Osteocyte (in vitro differentiated cells): ENCODE measurements at places on chromosomes 5 and 9. TPM values are rescaled to one million over a fixed set of nuclear protein-coding genes. Genes with fewer than 3 reads are reported as not detected.

GRCh38 chr5:86526811-86527348 is 90.9 kb upstream of the COX7C start:
- no peak overlapping the region for H3K27ac ChIP-seq
- DNase-seq, result no peak
- H3K4me1 ChIP-seq, result no peaks in the 10 kb centered on the region
- no peak overlapping the region for H3K4me3 ChIP-seq

DNA sequence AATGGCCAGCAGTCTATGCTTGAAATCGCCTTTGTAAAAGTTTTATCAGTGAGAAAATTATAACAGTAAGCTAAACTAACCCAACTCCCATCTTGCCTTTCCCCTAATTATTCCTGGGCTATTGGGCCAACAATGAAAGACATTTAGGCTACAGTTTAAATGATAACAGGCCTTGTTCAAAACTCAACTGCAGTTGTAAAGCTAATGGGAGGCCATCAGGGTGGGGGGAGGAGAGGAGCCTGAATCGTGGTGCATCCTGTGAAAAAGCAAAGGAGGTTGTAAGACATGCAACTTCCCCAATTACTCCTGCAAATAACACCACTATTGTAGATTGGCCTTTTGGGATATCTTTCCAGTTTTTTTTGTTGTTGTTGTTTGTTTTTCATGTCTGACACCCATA is 53.8 kb downstream of the ACTL7B start:
- no peak overlapping the region for H3K4me3 ChIP-seq
- H3K36me3 ChIP-seq, result no peaks in the 10 kb centered on the region
- no peak for DNase-seq
- H3K27me3 ChIP-seq, result peaks cover 33% of the 10 kb centered on the region
- no peaks in the 10 kb centered on the region for H3K4me1 ChIP-seq

The NFIB gene
- 36.1 and 39.9 TPM in 2 replicates for total RNA-seq

DNA sequence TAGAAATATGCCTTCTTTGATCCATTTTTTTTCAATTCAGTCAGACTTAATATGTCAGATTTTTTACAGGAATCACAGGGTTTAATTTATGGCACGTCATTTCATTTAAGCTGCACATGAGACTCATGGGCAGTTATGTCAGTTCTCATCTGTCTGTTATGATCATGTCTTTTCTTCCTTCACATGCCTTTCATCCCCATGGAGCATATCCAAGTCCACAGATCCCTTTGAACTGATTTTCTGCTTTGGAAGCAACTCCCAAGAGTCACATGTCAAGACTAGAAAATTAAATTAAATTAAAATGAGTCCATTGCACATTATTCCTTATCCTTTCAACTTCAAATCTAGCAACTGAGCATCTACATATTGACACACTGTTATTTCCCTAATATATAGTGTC is 1274.0 kb upstream of the C9orf72 start:
- H3K4me1 ChIP-seq, result no peaks in the 10 kb centered on the region
- H3K27ac ChIP-seq, result no peak overlapping the region
- no peak for DNase-seq
- no peaks in the 10 kb centered on the region for H3K27me3 ChIP-seq

DNA sequence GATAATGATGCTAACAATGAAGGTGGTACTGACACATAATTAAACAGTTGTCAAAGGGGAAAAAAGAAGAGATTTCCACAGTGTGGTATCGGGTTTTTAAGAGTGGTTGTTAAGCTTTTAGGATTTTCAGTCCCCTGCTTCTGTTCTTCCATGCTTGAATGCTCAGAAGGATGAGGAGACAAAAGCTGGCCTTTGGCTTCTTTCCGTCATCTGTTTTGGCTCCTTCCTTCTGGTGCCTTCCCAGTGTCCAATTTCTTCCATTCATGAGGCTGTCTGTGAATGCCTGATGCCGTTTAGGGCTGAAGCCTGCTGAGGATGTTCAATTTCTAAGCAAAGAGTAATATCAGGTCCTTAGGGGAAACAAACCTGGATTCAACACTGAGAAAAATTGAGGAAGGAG is 179.6 kb upstream of the GLRA1 start:
- H3K27ac ChIP-seq, result no peak overlapping the region
- H3K4me3 ChIP-seq, result no peak overlapping the region
- no peaks in the 10 kb centered on the region for H3K4me1 ChIP-seq
- peaks cover 11% of the 10 kb centered on the region for H3K27me3 ChIP-seq

- H3K36me3 ChIP-seq, result peaks cover 18% of the 10 kb centered on the region
- H3K27ac ChIP-seq, result no peak overlapping the region
- H3K4me1 ChIP-seq, result peaks cover 24% of the 10 kb centered on the region
- no peak overlapping the region for H3K4me3 ChIP-seq
- DNase-seq, result no peak
Observed at GRCh38 chr5:153661897-153662296, 171.4 kb downstream of the GRIA1 start.

- H3K27ac ChIP-seq, result no peak overlapping the region
- peaks cover 5% of the 10 kb centered on the region for H3K36me3 ChIP-seq
Observed at GRCh38 chr9:133130685-133131244, 9.7 kb upstream of the RALGDS start.

- H3K4me3 ChIP-seq, result no peak overlapping the region
- no peaks in the 10 kb centered on the region for H3K36me3 ChIP-seq
- DNase-seq, result no peak
- no peaks in the 10 kb centered on the region for H3K4me1 ChIP-seq
- H3K27me3 ChIP-seq, result no peaks in the 10 kb centered on the region
Observed at GRCh38 chr5:33675958-33676464, 215.8 kb downstream of the ADAMTS12 start.

GRCh38 chr5:146441896-146442295 is 5.2 kb upstream of the TCERG1 start:
- H3K36me3 ChIP-seq, result no peaks in the 10 kb centered on the region
- no peak overlapping the region for H3K4me3 ChIP-seq
- DNase-seq, result no peak
- no peak overlapping the region for H3K27ac ChIP-seq
- H3K4me1 ChIP-seq, result peaks cover 3% of the 10 kb centered on the region

GRCh38 chr9:78221425-78221824 is 14.4 kb upstream of the CEP78 start:
- H3K36me3 ChIP-seq, result no peaks in the 10 kb centered on the region
- H3K27me3 ChIP-seq, result peaks cover 8% of the 10 kb centered on the region
- H3K4me1 ChIP-seq, result no peaks in the 10 kb centered on the region
- H3K4me3 ChIP-seq, result no peak overlapping the region
- no peak overlapping the region for H3K27ac ChIP-seq

DNA sequence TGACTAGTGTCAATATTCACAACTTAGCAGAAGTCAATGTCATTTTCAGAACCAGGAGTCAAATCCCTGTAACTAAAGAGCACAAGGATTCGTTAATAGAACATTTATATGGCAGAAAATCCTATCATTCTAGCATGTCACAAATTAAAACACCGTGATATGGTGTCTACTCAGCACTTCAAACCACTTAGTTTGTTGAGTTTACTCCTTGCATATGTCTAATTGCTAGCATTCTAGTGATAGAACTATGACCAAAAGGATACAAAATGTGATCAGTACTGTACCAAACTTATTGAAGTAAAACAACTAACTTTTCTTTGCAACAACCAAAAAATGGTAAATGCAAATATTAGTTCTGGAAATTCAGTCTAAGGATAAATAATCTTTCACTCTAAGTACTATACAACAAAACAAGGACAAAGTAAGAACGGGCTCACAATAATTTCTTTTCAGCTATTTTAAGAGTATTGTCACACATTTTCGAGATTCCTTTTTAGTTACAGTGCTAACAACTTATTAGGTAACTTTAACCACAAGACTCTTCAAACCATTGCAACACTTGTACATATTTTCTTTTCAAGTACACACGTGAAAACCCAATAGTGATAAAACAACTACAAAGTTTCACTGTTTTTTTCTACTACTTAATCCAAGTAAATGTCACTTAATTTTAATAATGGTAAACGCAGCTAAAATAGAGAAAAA is 845.2 kb upstream of the CDH10 start:
- H3K4me1 ChIP-seq, result no peaks in the 10 kb centered on the region
- no peak overlapping the region for H3K4me3 ChIP-seq
- no peaks in the 10 kb centered on the region for H3K36me3 ChIP-seq
- no peak overlapping the region for H3K27ac ChIP-seq
- H3K27me3 ChIP-seq, result no peaks in the 10 kb centered on the region

The POU5F2 gene
- total RNA-seq, result 1.0 and 1.2 TPM in 2 replicates

GRCh38 chr5:1810581-1811101 is 9.4 kb downstream of the NDUFS6 start:
- DNase-seq, result no peak
- H3K27me3 ChIP-seq, result no peaks in the 10 kb centered on the region
- no peak overlapping the region for H3K27ac ChIP-seq
- H3K36me3 ChIP-seq, result peaks cover 54% of the 10 kb centered on the region
- no peaks in the 10 kb centered on the region for H3K4me1 ChIP-seq
- H3K4me3 ChIP-seq, result no peak overlapping the region

The INSL4 gene
- total RNA-seq, result not detected in 2 replicates

The CHMP5 gene
- total RNA-seq, result 63.7 and 64.4 TPM in 2 replicates

DNA sequence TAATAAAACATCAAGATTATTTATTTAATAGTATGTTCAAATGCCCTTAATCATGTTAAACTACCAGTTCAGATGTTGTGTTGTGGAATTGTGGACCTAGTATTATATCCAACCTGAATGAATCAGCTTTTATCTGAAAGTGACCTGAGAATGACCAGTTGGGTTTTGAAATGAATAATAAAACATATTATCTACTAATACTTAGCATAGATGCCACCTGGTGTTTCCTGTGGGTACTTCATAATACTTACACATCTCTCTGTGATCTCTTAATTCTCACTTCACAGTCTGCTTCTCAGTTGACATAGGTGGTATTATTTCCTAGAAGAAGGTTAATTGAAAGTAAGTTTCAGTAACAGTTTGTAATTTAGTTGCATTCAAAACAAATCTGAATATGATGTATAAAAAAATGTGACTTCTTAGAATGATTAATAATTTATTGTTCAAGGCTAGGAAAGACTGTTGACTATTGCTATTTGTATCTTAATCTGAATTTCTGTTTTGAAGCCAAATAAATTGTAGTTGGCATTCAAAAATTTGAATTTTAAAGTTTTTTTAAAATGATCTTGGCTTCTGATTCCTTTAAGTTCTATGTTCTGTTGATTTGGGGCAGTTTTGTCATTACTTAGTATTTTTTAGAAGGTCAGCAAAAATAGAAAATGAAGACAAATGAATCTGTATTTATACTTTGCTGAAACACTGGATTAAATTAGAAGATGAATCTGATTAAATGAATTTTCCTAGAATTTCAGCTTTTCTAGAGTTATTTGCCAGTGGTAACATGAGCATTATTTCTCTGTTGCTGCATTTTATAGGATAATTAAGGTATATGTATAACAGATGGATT is 48.2 kb downstream of the KIF2A start:
- no peaks in the 10 kb centered on the region for H3K4me1 ChIP-seq
- H3K36me3 ChIP-seq, result peaks cover 11% of the 10 kb centered on the region
- no peaks in the 10 kb centered on the region for H3K27me3 ChIP-seq

GRCh38 chr5:171749365-171749764 is 36.3 kb upstream of the SMIM23 start:
- no peaks in the 10 kb centered on the region for H3K36me3 ChIP-seq
- peaks cover 7% of the 10 kb centered on the region for H3K27me3 ChIP-seq
- no peak overlapping the region for H3K4me3 ChIP-seq
- H3K4me1 ChIP-seq, result no peaks in the 10 kb centered on the region

DNA sequence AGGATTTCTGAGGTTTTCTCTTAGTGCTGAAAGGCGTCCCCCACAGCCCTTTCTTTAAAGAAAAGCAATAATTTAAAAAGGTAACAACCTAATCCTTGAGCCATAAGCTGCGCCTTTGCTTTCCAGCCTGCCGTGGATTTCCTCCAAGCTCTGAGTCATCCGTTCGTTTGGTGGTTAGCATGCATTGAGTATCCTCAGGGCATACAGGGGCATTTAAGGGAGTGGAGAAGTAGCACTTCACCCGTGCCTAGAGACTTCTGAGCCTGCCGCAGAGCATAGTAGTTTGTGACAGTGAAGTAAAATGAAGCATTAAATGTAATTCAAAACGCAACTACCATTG is 892 bp upstream of the TNC start:
- peaks cover 2% of the 10 kb centered on the region for H3K27me3 ChIP-seq
- H3K4me1 ChIP-seq, result peaks cover 55% of the 10 kb centered on the region
- peak; percentile 88 for DNase-seq
- no peaks in the 10 kb centered on the region for H3K36me3 ChIP-seq
- peak overlapping the region; percentile 94 for H3K27ac ChIP-seq

The NEUROG1 gene
- not detected in 2 replicates for total RNA-seq

The ENTPD2 gene
- total RNA-seq, result 0.46 TPM in 1 of 2 replicates, not detected in the other

DNA sequence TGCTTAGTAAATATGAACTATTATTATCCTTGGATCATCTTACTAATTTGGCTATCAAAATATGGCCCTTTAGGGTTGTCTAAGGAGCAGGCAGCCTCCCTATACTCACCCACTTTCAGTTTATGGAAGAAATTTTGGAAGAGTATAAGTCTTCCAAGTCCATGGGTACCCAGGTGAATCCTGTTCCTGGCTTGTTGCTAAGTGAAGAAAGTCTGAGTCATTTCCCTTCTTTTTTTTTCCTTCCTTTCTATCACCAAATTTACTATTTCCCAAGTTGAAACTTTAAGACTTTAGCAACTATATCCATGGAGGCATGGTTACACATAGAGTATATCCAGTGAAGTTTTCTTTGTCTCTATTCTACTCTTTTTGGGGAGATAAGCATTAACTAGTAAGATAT is 184.0 kb upstream of the ACTBL2 start:
- no peaks in the 10 kb centered on the region for H3K4me1 ChIP-seq
- H3K4me3 ChIP-seq, result no peak overlapping the region
- H3K27me3 ChIP-seq, result peaks cover 3% of the 10 kb centered on the region
- no peak for DNase-seq

- DNase-seq, result no peak
- H3K27me3 ChIP-seq, result no peaks in the 10 kb centered on the region
- H3K4me3 ChIP-seq, result peak overlapping the region; percentile 41
- peaks cover 94% of the 10 kb centered on the region for H3K4me1 ChIP-seq
Observed at GRCh38 chr5:41788941-41789368, 81.3 kb downstream of the OXCT1 start.

- no peaks in the 10 kb centered on the region for H3K4me1 ChIP-seq
- no peak overlapping the region for H3K27ac ChIP-seq
- H3K4me3 ChIP-seq, result no peak overlapping the region
- no peaks in the 10 kb centered on the region for H3K36me3 ChIP-seq
- DNase-seq, result no peak
- no peaks in the 10 kb centered on the region for H3K27me3 ChIP-seq
Observed at GRCh38 chr5:175698401-175699115, 40.7 kb downstream of the HRH2 start.

The PTGR1 gene
- 16.5 and 17.1 TPM in 2 replicates for total RNA-seq

The CD72 gene
- 0.57 and 0.91 TPM in 2 replicates for total RNA-seq

The FBP2 gene
- not detected in 2 replicates for total RNA-seq

The CENPK gene
- total RNA-seq, result 11.3 TPM in 2 replicates
